GOT3 (cell line): ENCODE measurements at places on chromosomes 13 and 19.

GRCh38 chr13:111941845-111942447 lies 125.0 kb upstream of the SOX1 start:
- no peak for DNase-seq

GRCh38 chr13:22201375-22201925 lies 530.6 kb downstream of the FGF9 start:
- no peak for DNase-seq

DNA sequence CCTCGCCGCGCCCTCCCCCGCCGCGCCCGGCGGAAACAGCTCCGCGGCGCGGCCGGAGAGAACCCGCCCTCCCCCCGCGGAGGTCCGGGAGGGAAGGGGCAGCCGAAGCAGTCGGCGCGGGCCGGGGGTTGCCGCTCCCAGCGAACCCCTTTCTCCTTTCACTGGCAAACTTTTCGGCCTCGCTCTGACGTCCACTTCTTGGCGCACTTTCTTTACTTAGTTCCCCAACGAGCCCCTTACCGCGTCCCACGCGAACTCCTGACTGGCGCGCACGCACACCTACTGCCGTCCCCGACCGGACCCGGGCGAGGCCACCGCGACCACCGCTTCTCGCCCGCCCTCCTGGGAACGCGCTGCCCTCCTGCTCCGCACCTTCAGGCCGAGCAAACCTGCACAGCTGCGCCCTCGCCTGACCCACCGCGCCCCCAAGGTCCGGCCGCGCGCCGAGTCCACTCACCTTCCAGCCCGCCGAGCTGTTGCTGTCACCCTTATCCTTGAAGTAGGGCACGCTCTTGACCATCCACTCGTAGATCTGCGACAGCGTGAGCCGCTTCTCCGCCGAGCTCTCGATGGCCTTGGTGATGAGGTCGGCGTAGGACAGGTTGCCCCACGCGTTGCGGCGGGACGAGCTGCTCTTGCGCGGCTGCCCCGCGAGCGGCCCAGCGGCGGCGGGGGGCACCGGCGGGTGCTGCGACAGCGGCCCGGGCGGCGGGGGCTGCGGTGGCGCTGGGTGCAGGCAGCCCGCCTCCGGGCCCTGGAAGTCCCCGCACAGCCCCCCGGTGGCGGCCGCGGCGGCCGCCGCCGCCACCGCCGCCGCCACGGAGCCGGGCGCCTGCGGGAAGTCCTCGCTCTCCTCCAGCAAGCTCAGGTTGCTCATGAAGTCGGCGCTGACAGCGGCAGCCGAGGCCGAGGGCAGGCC lies 1.1 kb downstream of the FOXO1 start:
- DNase-seq: no peak

DNA sequence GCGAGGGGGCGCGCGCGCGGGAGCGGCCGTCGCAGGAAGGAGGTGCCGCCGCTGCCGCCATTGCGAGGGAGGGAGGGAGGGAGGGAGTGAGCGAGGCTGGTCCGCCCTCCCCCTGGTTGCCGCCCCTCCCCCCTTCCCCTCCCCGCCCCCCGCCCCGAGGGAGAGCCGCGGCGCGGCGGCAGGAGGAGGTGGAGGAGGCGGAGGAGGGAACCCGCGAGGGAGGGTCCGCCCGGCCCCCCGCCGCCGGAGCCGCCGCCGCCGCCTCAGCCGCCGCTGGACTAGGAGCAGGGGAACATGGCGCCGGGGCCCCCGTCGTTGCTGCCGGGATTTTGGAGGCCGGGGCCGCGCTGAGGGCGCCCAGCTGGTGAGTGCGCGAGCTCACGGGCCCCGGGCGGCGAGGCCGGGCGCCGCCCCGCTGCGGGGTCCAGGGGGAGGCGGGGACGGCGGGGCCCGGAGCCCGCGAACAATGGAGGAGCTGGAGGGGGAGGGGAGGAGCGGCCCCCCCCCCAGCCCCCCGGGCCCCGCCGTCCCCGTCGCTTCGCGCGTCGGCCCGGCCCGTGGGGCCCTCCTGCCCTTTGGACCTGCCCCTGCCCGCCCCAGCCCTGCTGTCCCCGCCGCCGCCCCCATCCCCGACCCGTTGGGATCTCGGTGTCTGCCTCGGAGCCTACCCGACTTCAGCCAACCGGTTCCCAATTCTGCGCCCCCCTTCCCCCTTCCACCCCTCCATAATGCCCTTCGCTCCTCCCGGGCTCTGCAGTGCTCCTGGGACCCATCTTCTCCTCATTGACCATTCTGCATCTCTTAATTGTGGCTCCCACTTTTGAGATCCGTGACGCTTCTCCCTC lies at the start of gene ARHGAP35:
Gene ARHGAP35 (plus strand): TSS at position 152 of the 845 bp plus-strand sequence. CDS start 57,679 bp downstream, outside the sequence.
- no peak for DNase-seq

- DNase-seq: no peak
These were observed 142.4 kb downstream of the URI1 start for GRCh38 chr19:30084390-30084819.

DNA sequence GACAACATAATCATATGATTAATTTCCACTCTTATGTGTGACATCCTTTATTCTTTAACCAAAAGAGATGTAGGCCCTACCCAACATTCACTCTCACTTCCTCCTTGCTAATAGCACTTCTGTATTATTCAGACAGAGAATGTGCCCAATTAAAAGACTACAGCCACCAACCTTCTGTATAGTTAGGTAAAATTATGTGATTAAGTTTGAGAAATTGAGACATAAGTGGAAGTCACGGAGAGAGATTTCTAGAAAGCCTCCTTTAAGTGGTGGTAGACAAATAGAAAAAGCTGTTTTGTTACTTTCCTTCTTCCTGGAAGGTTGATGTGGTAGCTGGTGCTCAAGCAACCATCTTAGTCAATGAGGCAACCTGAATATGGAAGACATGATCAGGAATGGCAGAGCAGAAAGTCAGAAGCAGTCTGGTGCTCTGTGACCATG lies 14.8 kb downstream of the EPSTI1 start:
- no peak for DNase-seq
